ENCODE measurements at places on chromosomes 7 and 10.
A peak's percentile ranks its signal among the peaks of the same experiment; 100 is the strongest.

- DNase-seq = no peak
These were observed 318.5 kb downstream of the SH2D4B start for GRCh38 chr10:80856186-80856585.

DNA sequence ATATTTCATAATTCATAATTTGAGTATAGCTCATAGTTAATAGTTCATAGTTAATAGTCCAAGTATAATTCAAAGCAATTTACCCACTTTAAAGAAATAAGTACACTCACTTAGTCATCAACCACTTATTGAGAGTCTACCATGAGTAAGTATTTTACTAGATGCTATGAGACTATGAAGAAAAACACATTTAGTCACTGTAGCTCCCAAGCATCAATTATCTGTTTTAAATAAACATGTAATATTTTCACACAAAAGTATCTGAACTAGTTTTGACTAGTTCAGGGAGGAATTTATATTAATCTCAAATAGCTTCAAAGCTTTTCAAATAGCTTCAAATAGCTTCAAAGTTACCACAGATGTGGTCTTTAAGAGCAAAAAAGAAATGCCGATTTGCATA is 119.2 kb downstream of the ANK3 start:
- no peak for DNase-seq

- DNase-seq = no peak
These were observed 91.0 kb downstream of the PTPRE start for GRCh38 chr10:127997937-127998336.

- no peak for DNase-seq
These were observed 424.9 kb upstream of the DPP6 start for GRCh38 chr7:153627323-153627722.

- DNase-seq = no peak
These were observed 46.7 kb downstream of the PROSER2 start for GRCh38 chr10:11869743-11870460.

DNA sequence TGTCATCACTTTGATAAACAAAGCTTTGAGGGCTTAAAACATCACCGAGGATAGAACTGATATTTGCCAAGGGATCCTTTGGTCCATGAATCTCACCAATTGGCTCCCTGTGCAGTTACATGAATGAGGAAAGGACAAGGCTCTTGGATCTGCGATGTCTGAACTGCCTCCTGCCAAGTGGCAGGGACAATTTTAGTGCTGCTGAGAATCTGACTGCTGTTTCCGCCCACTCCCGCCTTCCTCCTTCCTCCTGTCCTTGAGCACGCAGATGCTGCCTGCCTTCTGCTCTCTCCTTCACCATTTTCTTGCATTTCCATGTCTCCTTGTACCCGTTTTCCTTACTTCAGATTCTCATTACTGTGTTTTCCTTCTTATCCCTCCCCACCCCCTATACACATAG is 26.8 kb upstream of the ITPRID1 start:
- DNase-seq = no peak

DNA sequence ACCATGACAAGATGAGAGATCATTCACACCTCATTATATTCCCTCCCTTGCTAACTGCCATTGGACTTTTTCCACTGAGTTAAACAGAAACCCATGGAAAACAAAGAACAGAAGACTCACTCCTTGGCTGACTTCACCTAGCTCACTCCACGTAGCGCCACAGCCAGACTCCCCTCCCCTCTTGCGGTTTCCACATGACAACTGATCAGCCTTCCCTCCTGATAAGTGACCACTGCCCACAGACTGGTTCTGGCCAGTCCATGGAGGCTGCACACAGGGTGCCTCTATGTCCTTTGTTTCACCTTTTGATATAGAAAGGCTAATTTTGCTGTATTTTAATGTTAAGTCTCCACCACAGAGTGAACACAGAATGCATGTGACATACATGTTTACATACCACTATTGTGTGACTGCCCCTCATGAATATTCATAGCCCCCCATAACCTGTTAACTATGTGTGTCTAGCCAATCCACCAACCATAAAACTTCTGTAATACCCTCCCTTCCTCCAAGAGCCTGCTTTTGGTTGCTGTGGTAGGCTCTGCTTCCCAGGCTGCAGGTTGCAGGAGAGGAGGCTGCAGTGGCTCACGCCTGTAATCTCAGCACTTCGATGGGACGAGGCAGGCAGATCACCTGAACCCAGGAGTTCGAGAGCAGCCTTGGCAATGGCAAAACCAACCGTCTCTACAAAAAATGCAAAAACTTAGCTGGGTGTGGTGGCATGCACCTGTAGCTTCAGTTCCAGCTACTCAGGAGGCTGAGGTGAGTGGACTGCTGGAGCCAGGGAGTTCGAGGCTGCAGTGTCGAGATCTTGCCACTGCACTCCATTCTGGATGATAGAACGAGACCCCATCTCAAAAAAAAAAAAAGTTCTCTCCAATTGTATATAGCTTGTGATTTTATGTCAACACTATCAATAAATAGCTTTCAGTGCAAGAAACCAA is 10.0 kb upstream of the IFIT5 start:
- DNase-seq = no peak

DNA sequence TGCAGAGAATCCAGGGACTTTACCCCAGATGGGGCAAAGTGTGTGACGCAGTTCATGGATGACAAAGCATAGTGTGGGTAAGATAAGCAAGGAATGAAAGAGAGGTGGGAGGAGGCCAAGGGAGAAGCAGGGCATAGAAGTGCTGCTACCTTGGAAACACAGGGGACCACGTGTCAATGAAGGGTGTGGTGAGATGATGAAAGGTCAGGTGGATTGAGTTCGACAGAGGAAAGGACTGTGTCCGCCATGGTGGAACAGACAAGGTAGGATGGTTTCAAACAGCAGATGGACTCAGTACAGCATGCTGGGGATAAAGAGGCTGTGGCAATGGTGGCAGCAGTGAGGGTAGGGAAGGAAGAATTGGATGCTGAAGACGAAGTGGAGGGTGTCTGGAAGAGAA is 32.7 kb downstream of the MEST start:
- no peak for DNase-seq

- no peak for DNase-seq
These were observed 44.3 kb upstream of the INPP5A start for GRCh38 chr10:132493246-132493755.

- no peak for DNase-seq
These were observed 53.4 kb downstream of the TMEM209 start for GRCh38 chr7:130151591-130152492.

GRCh38 chr7:28672397-28672797 is 260.1 kb downstream of the CREB5 start:
- DNase-seq = no peak

DNA sequence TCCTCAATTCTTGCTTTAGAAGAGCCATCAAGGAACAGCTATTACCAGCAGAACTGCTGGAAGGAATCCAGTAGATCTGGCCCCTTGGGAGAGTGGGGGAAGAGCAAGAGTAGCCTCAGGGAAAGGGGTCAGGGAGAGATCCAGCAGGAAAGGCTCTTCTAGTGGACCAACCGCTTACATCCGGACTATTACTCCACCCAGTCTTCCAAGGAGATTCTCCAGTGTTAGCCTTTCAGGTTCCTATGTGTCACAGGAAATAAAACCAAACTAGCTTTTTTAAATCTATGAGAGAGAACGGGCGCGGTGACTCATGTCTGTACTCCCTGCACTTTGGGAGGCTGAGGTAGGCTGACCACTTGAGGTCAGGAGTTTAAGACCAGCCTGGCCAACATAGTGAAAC is 34.3 kb downstream of the TET1 start:
- no peak for DNase-seq

DNA sequence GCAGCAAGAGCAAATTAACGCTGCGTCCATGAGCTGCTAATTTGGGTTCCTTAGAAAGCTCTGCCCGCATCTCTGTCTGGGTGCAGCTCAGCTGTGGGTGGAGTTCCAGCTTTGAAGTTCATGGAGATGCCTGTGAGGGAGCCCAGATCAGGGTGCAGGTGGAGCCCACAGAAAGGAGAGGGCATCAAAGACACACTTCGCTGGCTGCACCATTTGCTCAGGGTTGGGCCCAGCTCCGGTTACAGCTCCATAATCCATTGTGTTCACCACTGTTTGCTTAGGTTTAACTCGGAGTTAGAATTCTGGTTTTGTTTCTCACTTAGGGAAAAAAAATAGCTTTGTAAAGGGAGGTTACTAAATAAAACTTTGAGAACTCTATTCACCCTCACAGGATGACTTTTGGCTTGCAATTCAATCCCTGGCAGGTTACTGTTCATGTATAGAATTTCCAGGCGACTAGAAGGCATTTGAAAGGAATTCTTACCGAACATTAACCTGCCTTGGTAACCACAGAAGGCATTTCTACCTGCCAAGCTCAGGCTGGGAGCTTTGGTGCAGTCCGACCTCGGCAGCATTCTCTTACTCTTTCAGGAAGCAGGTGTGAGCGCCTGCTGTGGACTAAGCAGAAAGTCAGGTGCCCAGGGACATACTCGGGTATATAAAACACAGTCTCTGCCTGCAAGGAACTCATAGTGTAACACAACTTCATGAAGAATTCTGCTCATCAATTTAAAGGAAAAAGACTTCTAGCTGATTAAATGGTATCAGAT is 179.5 kb upstream of the RNF32 start:
- no peak for DNase-seq

GRCh38 chr7:106604303-106604924 is 56.5 kb downstream of the CCDC71L start:
- no peak for DNase-seq

- no peak for DNase-seq
These were observed 113.3 kb upstream of the KIF5B start for GRCh38 chr10:32169556-32169955.

GRCh38 chr10:60677531-60678129 is 100.6 kb upstream of the CDK1 start:
- DNase-seq = no peak

- DNase-seq = no peak
These were observed 973.0 kb upstream of the GHITM start for GRCh38 chr10:83166344-83166743.

- peak; percentile 2 for DNase-seq
These were observed 338.0 kb upstream of the MKI67 start for GRCh38 chr10:128463991-128464760.

- no peak for DNase-seq
These were observed 277.4 kb downstream of the PARD3 start for GRCh38 chr10:34537629-34538231.

DNA sequence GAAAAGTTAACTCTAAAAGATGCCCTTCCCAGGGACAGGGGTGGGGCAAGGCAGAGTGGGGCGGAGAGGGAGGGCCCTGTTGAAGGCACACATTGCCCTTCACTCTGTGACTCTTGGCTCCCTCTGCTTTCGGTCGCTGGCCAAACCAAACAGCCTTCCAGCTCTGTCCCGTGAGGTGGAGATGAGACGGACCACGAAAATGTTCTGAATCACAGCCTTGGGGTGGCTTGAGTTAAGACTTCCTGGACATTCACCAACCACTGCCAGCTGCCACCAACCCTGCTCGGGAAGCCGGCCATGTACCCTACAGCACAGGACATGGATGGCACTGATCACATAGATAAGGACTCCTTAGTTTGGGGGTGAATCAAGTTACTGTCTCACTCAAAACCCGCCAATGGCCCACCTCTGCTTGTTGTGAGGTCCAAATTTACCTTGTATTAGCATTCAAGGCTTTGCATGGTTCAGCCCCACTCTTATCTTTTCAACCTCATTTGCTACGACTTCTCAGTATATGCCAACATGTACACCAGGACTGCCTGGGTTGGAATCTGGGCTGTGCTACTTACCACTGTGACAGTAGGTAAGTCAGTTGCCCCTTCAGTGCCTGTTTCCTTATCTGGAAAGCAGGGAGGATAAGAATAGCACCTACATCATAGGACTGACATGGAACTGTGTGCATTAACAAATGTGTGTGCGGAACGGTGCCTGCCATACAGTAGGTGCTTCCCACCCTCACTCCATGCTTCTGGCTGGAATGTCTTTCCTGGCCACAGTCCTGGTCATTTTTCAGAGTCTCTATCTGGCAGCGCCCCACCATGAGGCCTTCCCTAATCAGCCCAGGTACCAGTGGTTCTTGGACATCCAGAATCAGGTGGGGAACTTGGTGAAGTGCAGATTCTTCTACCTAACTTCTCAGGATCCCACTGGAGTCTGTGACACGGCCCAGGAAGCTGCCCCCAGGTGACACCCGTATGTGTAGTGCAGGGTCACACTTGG is 28.0 kb downstream of the ITPRIP start:
- DNase-seq = no peak

GRCh38 chr7:80145780-80146422 is 11.3 kb downstream of the GNAI1 start:
- DNase-seq = no peak

DNA sequence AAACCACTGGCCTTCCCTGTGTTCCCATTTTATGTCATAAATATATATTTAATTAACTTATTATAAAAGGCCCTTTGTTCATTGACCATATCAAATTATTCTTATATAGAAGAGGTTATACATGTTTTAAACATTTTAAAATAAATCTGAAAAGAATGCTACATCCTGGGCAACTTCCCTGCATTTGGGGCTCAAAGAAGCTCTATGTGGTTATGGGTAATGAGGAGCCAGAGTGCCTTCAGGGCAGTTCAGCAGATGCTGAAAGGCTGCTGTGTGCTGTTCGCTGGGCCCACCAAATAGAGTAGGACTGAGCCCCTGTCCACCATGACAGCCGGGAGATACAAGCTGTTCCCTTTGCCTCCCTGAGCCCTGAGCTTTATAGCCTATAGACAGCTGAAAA is 35.9 kb downstream of the HTRA1 start:
- DNase-seq = no peak

- no peak for DNase-seq
These were observed 24.9 kb upstream of the GSAP start for GRCh38 chr7:77441046-77441445.

DNA sequence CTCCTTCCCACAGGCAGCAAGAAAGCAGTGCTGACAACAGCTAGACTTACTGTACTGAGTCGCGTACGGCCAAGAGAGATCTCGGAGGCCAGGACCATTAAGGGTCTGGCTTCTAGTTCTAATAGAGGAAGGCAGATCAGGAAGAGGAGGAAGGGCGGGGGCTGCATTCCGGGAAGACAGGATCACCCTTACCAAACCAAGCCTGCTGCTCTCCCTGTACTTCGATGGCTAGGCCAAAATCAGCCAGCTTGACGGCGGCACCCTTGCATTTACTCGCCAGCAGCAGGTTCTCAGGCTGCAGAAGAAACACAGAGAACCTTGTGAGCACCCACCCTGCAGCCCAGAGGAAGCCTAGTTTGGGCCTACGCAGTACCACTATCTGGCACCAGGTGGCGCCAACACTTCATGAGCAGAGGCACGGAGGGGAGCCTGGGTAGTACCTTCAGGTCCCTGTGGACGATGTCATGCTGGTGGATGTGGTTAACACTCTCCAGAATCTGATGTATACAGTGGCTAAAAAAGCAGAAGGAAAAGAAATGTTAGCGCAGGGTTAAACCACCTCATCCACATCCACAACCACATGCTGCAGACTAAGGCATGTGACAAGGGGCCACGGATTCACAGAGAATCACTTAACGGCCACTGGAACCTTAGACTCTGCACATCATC is 25.4 kb downstream of the CAMK2G start:
- DNase-seq = peak; percentile 73

DNA sequence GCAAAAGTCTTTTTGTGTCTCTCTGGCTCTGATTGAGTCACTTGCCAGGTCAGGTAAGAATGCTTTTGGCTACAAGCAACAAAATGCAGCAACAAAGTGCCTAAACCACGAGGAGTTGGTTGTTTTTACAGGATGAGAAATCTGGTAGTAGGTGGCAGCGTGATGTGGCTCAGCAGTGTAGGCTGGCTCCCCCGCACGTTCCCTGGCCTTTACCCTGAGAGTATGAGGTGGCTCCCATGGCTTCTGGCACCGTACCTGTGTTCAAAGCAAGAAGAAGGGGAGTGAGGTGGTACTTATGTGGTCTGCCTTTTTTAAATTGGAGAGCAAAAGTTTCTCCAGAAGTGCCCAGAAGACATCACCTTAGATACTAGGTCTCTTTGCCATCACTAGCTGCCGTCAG is 11.7 kb downstream of the PRKRIP1 start:
- DNase-seq = no peak

GRCh38 chr10:95513008-95513589 is 48.1 kb downstream of the SORBS1 start:
- DNase-seq = no peak
